SW480 (cell line): ENCODE measurements at places on chromosomes 2 and 18.
A peak's percentile ranks its signal among the peaks of the same experiment; 100 is the strongest.

DNA sequence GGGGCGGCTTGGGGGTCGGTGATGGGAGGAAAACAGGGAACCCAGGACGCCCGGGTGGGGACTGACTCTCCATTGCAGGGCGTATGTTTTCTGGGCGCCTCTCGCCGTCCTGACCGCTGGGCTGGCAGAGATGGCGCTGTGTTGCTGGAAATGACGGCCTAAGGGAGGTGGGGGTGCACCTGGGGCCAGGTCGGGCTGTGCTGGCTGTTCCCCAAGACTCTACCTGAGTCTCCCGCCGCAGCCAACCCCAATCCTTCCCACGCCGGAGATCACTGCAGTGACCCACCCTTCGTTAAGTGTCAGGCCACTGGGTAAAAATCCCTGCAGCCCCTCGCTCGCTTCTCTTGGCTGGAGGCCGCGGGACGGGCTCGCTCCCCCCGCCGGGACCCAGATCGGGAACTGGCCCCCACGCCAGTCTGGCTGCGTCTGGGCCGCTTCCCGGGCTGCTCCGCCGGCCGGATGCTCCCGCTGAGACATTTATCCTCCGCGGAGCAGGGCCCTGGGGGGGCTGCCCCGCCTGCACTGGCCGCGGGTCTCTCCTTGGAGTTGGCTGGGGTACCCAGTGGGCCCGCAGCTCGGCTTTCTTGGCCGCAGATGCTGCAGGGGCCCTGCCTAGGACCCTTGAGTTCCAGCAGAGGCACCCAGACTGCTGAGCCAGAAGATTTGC, 7.8 kb upstream of the ARMC9 start:
- no peak for DNase-seq

DNA sequence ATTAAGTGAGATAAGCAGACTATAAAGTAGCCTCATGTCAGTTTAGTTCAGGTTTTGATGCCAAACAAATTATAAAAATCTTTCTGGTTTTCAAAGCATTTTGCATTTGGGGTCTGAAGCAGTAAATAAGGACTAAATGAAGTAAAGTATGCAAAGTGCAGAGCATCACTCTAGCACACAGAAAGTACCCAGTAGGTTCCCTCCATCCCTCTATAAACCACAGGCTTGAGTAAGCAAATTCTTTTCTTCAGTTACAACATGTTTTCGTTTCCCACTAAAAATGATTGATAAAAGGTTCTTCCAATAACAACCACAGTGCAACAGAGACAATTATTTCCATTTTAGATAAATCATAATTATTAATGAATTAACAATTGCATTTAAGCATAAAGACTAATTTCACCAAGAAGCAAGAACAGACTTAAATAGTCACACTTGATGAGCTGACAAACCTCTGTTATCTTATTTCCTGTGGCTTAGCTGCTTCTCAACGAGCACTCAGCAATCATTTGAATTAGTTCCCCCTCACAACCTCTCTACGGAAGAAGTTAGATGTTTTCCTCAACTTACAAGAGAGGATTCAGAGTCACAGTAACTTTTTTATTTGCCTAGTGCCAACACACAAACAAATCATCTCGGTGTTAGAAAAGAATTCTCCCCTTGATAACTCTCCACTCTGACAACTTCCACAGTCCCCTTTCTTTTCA, 249.8 kb downstream of the NBAS start:
- no peak for DNase-seq

DNA sequence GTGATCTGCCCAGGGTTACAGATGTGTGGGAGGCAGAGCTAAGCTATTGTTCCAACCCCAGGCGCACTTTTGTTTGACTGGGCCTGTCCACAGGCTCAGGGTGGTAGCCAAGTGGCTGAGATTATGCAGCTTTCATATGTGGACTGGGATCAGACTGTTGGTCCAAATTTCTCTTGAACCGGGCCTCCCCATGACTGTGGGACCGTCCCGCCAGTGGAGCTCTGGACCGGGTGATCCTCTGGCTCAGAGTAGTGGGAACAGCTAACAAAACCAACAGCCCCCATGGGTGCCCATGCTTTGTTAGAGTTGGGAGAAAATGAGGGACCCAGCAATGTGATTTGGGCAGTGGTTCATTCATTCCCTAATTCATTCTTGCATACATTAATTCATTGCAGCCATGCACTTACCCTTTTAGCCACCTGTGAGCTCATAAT, 86.8 kb upstream of the HS6ST1 start:
- DNase-seq = no peak

GRCh38 chr2:78999406-78999805, 26.1 kb upstream of the REG3G start:
- peak; percentile 19 for DNase-seq

DNA sequence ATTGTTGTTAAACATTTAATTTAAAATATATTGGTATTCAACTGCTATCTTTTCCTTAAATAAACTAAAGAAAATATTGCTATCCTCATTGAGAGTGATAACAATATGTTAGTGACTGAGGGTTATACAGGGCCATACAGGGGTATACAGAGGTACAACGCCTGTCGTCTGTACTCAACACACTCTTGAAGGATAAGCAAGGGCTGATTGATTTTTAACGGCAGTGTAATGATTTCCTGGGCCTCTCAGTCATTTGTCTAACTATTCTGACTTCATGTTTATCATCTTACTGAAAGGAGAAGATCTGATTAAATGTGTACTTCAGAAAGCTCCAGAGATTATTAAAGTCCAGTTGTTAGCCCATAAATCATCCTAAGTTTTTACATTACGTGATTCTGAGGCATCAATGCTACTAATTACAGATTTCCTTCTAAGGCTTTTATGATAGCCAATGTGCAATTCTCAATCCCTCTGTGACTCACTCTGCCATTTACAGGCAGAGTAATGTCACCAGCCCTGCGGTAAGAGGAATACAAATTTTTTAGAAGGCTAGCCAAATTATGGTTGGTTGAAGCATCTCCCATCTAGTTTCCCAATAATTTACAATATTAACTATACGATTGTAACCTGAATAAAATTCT, 893.0 kb upstream of the CHAC2 start:
- no peak for DNase-seq

DNA sequence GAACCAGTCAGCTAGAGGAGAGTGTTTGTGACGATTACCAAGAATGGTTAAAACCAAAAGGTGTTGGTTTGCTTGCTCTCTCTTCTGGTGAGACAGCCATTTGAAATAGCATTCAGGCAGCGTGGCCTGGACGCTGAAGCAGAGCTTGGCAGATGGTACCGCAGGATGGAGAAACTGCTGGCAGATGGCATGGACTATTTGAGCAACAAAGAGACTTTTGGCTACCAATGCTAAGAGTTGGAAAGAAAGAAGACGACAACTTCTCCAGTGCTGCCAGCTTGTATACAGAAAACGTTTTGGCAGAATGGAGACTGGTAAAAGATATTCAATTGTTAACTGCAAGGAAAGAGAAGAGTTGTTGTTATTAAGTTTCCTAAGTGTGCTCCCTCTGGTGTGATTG, 315.0 kb downstream of the PARD3B start:
- DNase-seq = no peak

- DNase-seq = no peak
These were observed 144.4 kb downstream of the PTGR3 start for GRCh38 chr18:75064513-75064905.

DNA sequence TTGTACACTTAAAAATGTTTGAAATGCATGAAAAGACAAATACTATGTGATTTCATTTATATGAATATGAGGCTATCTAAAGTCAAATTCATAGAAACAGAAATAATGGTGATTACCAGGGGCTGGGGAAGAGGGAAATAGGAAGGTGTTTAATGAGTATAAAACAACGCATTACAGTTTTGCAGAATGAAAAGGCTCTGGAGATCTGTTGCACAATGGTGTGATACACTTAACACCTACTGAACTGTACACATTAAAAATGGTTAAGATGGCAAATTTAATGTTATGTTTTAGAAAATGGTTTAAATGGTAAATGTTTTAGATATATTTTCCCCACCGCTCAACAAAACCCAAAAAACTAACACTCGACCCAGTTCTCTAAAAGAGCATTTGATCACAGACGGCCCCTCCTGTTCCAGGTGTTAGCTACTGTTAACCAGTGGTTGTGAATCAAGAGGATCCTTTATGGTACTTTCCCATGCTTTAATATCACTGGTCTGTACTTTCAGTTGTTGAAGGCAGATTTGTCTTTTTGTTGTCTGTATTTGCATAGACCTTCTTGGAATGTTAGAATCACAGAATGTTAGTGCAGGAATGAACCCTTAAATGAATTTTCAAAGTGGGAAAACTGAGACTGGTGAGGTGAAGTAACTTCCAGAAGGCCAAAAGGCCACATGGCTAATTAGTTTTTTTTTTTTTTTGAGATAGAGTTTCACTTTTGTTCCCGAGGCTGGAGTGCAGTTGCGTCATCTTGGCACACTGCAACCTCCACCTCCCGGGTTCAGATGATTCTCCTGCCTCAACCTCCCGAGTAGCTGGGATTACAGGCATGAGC, 10.2 kb downstream of the RAB10 start:
- DNase-seq = no peak

GRCh38 chr2:33457556-33458247, 18.7 kb upstream of the RASGRP3 start:
- DNase-seq = no peak

- no peak for DNase-seq
These were observed 191.2 kb downstream of the ANKRD30B start for GRCh38 chr18:14939141-14939540.

DNA sequence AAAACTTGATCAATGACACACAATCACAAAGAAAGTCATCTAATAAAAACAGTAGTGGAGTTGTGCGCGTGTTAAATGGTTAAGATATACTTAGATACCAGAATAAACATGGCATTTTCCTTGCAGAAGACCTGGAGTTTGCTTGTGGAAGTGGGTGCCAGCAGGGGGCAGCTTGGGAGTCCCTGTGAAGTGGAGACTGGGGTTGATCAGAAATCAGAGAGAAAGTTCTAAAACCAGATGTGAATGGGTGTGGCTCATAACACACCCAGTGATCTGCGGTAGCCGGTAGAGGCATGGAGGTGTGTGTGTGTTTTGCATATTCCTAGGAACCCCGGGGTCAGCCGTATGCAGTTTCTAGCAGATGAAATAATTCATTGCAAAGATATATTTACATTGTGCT, 300.1 kb upstream of the TRIB2 start:
- DNase-seq = peak; percentile 63

- DNase-seq = no peak
These were observed 51.4 kb downstream of the RAB27B start for GRCh38 chr18:54879691-54880090.

- no peak for DNase-seq
These were observed 319.1 kb downstream of the AGPS start for GRCh38 chr2:177711483-177712265.

DNA sequence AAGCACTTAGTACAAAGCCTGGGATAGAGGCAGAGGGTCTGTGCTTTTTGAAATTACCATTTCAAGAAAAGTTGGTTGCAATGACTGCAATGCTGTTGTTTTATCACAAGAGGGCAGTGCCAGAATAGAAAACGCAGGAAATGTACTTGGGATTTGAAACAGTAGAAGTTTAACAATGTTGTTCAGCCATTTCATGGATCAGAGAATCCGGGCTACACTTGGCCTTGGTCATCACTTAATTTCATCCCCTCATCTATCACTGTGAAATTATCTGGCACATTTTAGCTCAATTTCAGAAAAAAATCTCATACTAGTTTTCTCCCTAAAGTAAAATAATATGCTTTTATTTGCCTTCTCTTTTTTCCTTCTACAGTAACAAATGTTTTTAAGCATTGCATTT, 70.8 kb downstream of the RAPGEF4 start:
- peak; percentile 66 for DNase-seq

GRCh38 chr2:231161252-231161839, 36.5 kb upstream of the HTR2B start:
- DNase-seq = no peak

- DNase-seq = peak; percentile 57
These were observed 170.2 kb downstream of the PRKCE start for GRCh38 chr2:45821558-45822271.

GRCh38 chr2:234795272-234795920, 156.4 kb upstream of the SH3BP4 start:
- no peak for DNase-seq

DNA sequence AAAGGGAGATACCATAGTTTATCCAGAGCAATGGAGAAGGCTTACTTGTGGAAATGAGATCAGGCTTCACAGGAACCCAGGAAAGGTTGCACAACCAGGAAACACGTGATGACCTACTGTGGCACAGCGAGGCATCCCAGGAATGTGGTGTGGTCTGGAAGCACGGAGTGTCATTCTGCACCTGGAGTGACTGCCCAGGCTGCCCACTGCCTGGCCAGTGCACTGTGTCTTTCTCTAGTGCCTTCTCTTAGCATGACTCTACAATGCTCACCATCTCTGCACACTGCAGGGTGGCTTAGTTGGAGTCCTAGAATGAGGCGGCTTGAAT, 48.9 kb downstream of the CHST9 start:
- peak; percentile 54 for DNase-seq

- DNase-seq = no peak
These were observed 32.1 kb downstream of the INSIG2 start for GRCh38 chr2:118120401-118120780.

- no peak for DNase-seq
These were observed 2.9 kb upstream of the EN1 start for GRCh38 chr2:118850168-118850900.

- DNase-seq = peak; percentile 49
These were observed 1.2 kb upstream of the SMCHD1 start for GRCh38 chr18:2654169-2654927.

GRCh38 chr2:201938156-201938775, 95.4 kb upstream of the FZD7 start:
- DNase-seq = no peak
